ENCODE measurements at places on chromosomes 16 and 17.

GRCh38 chr17:37368577-37368976 is 7.2 kb upstream of the C17orf78 start:
- no peaks in the 10 kb centered on the region for H3K36me3 ChIP-seq
- H3K27me3 ChIP-seq: no peaks in the 10 kb centered on the region
- no peak for DNase-seq
- no peaks in the 10 kb centered on the region for H3K4me1 ChIP-seq
- no peak overlapping the region for H3K27ac ChIP-seq

DNA sequence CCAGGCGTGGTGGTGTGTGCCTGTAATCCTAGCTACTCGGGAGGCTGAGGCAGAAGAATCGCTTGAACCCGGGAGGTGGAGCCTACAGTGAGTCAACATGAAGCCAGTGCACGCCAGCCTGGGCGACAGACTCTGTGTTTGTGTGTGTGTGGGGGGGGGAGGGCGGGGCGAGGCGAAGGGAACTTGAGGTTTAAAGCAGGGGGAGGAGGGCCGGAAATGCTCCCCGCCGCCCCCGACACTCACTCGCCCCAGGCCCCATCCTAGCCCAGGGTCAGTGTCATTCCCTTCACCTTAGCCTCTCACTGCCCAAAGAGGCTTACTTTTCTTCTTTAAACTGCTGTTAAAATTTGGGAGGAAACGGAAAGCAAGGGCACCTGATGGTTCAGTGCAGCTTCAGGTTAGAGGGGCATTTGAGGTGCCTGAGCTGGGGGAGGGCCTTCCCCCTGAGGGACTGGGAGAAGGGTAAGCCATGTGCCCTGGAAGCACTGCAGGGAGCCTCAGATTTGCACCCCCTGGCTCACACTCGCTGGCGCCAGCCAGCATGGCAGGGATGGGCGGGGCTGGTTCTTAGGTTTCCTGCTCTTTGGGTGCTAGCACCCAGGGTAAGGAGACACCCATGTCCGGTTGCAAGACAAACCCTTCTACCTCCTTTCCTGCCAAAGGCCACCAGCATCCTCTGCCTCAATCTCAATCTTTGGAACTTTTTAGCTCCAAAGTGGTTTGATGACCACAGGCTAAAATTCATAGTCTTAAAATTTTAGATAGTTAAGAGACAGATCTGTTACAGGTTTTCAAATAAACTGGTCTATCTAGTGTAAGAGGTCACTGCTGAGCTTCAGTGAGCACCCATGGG is 2.2 kb upstream of the LIMD2 start:
- H3K4me1 ChIP-seq: no peaks in the 10 kb centered on the region
- no peak overlapping the region for H3K4me3 ChIP-seq
- H3K27me3 ChIP-seq: no peaks in the 10 kb centered on the region
- peaks cover 18% of the 10 kb centered on the region for H3K36me3 ChIP-seq
- H3K27ac ChIP-seq: no peak overlapping the region

GRCh38 chr16:57084257-57084770 is 8.1 kb upstream of the CPNE2 start:
- H3K27ac ChIP-seq: no peak overlapping the region
- H3K4me1 ChIP-seq: no peaks in the 10 kb centered on the region
- DNase-seq: peak; percentile 72
- H3K27me3 ChIP-seq: no peaks in the 10 kb centered on the region
- H3K4me3 ChIP-seq: no peak overlapping the region

DNA sequence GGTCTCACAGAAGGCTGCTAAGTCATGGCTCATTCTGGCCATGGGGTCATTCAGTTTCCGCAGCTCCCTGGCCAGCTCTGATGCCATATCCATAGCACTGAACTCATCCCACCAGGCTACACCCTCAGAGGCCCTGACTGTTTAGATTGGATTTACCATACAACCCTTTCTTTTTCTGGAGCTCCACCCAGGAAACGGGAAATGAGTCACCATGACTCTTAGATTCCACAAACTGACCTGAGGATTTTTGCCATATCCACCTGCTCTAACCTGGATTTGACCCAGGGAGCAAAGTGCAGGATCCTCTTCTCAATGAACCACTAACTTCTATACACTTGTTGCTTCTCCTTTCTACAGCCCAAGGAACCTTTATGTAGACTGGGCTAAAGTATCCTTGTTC is 20.3 kb upstream of the CALB2 start:
- no peaks in the 10 kb centered on the region for H3K36me3 ChIP-seq
- DNase-seq: no peak
- no peaks in the 10 kb centered on the region for H3K27me3 ChIP-seq
- no peak overlapping the region for H3K4me3 ChIP-seq

DNA sequence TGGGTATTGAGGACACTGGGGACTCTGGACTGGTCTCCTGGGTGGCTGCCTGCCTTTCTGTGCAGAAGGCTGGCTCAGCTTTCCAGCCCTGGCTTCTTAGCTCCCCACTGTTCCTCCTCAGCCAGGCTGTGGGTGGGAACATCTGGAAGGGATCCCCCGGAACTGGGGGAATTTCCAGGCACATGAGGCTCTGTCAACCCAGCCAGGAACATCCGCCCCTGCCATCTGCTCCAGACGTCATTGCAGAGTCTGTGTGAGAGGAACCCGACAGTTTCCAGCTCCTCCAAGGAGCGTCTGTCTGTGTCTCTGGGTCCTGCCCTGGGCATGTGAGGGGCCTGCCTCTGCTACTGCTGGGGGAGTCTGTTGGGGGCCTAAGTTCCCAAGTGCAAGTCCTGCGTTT is 36.2 kb upstream of the CRHR1 start:
- H3K4me1 ChIP-seq: no peaks in the 10 kb centered on the region
- no peaks in the 10 kb centered on the region for H3K27me3 ChIP-seq
- H3K36me3 ChIP-seq: no peaks in the 10 kb centered on the region
- DNase-seq: no peak
- H3K27ac ChIP-seq: no peak overlapping the region

All from kidney (tissue), 22 donors.